ENCODE measurements at places on chromosomes 7 and 10.

DNA sequence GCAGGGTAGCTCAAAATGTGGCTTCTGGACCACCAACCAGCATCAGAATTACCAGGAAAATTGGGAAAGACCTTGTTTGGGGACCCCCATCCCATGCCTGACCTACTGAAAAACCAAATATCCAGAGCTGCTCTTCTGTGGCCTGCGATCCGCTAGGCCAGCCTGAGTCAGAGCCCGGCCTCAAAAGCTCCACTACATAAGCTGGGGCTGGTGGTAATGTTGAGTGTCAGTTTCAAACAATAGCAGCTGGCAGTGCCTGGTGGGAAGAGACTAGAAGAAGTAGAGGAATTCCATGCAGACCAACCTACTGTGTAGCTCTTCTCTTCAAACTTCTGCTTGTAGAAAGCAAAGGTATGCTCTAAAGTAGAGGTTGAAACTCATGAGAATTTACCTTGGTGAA, 52.0 kb downstream of the KLRG2 start:
- DNase-seq = no peak

DNA sequence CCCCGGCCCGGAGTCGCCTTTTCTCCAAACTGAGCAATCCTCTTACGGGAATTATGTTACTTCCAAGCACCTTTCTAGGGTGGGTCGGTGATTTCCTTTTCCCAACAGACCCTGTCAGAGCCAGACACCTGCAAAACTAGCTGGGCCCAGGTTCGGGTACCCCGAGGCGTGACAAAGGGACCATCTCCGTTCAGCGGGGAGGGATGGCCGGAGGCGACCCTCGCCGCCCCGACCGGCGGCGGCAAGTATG, 445 bp downstream of the PPA1 start:
- no peak for DNase-seq

DNA sequence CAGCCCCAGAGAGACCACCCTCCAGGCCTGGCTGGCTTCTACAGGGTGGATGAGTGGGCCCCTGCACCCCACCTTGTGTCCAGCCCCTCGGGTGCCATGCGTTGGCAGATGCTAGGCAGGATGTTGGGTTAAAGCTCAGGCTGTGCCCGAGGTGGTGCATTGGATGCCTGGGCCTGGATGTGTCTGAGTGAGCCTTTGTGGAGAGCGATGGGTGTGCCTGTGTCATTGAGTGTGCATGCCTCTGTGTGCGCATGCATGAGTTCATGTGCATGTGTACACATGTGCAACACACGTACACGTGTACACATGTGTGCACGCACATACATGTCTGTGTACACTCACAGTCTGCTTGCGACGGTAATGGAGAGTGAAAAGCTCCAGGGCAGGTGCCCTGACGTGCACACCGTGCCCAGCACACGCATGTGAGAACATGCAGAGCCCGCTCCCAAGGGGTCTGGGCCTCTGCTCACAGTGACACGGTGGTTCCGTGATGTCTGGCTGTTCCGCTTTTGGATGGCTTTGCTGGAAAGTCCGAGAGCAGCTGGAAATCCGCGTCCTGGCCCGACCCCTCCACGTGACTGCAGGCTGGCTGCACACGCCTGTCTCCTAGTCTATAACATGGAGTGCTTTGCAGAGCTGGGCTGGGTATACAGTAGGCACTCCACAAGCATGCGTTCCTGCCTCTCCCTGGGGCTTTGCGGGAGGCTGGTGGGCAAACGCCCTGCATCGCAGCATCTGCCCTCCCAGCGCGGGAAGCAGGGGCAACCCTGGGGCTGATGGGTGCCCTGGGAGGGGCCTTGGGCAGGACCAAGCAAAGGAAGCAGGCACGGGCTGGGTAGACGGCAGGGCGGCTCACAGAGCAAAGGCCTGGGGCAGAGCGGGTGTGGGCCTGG, 36.9 kb downstream of the ELFN1 start:
- peak; percentile 4 for DNase-seq

- peak; percentile 44 for DNase-seq
Measured at GRCh38 chr10:43249962-43250614, 16.8 kb downstream of the RASGEF1A start.

- no peak for DNase-seq
Measured at GRCh38 chr7:40805361-40805760, 670.6 kb downstream of the SUGCT start.

DNA sequence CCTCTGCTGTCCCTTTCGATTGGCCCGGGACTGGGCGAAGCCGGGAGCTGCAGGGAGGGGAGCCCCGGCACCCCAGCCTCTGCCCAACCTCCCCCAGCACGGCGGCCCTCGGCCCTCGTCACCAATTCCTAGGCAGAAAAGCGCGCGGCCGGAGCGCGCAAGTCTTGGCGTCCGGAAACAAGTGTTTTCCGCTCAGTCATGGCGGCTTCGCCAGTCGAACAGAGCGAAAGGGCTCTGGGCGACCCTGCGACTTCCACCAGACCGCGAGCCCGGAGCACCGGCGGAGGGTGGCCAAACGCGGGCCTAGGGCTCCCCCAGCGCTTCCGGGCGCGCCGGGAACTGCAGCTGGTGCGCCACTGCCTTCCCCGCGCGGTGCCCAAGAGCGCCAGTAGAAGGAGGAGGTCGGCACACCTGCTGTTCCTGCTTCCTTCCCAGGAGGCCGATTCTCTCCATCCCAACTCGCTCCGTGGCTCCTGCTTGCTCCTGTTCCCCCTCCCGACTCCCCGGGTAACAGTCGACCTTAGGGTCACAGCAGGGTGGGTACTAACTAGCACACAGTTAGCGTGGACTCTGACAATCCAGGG, 729.9 kb downstream of the ZWINT start:
- no peak for DNase-seq

GRCh38 chr10:70053218-70053840, 683 bp downstream of the MACROH2A2 start:
- peak; percentile 45 for DNase-seq

DNA sequence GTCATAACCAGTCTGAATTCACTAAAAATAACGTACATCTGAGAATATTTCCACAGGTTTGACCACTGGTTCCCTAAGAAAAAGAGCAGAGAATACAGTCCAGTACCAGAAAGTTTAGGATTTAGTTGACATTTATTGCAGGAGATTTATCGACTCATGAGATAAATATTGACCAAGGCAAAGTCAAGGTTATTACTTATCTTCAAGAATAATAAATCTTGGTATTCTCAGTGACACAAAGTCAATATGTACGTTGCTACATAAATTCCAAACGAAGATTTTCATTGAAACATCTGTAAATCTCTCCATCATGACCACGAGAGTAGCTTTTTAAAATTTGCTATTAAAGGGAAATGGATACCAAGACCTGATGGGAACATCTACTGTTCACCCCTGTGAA, 39.4 kb upstream of the GRB10 start:
- DNase-seq = no peak

- DNase-seq = peak; percentile 73
Measured at GRCh38 chr10:80530251-80530650, 7.5 kb upstream of the SH2D4B start.

- no peak for DNase-seq
Measured at GRCh38 chr10:110562348-110562747, 5.1 kb upstream of the SMC3 start.

DNA sequence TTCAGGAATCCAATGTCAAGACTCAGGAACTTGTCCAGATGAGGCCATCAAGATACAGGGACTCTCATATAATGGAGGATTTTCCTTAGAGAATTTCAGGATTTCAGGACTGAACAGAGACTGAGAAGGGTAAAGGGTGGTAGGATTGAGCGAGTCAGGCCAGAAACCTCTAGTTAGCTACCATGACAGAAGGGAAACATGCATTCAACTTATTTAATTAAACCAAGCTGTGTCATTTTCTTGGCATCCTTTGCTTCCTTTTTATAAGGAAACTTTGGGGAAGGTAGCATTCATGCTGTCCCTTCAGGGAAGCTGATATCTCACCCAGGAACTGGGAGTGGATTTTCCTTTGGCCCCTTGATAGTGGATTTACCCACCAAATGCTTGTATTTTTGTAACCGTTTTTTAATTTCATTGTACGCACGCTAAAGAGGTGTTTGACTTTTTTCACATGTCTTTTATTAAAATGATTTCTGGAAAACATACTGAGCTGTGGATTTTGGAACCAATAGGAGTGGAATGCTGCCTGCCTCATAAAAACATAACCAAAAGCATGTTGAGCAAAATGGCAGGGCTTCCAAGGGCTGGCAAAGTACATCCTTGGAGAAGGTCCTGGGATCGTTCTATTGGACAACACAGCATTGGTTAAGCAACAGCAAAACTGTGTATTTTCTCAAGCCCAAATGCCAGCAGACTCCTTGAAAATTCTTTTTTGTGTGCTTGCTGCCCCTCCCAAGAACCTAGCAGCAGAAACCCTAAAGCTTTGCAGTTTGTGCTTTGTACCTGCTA, 104.5 kb downstream of the CXCL12 start:
- no peak for DNase-seq

DNA sequence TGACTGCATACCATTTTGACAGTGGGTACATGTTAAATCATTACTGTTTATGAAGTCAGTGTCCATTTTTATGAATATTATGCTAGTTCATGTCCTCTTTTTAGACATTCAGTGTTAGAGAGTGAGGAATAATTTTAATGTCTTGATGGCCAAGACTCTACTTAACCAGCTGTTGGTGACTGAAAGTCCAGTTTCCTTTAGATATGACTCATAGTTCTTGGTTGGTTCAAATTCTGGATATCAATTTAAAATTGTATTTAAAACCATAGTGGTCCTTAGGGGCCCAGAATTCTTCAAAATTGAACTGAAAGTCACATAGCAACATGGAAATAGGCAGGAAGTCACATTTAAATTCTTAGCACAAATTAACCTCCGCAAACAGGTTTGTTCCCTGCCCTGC, 196.5 kb upstream of the PRPS1L1 start:
- no peak for DNase-seq

DNA sequence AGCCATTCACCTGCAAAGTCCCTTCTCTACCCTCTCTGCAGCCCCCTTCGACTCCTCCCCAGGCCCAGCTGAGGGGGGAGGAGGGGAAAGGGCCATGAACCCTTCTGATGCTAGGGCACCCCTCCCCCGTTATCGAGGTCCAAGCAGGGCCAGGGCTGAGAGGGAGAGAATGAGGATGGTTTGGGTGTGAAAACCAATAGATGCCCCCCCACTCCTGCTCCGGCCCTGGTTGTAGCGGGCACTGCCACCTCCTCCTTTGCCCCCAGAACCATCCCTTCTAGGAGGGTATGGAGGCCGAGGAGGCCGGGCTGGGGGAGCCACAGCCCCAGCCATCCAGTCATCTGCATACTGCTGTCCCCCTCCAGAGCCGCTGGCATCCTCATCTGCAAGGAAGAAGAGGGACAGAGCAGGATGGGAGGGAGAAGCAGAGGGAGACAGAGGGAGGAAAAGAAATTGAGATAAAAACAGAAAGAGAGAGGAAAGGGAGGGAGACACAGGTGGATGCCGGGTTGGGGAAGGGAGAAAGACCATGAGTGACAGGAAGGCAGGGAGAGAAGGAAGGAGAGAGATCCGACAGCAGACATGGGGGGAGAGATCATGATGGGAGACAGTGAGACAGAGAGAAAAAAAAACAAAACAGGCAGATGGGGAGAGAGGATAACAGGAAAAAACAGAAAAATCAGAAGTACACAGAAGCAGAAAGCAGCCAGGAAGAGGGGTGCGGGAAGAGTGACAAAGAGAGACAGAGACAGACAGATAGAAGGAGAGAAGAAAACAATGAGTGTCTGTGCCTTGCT, 1.9 kb upstream of the GAL3ST4 start:
- no peak for DNase-seq

- no peak for DNase-seq
Measured at GRCh38 chr10:42645516-42645915, 7.1 kb upstream of the ZNF33B start.

- DNase-seq = no peak
Measured at GRCh38 chr7:2551418-2551817, 3.9 kb downstream of the BRAT1 start.

DNA sequence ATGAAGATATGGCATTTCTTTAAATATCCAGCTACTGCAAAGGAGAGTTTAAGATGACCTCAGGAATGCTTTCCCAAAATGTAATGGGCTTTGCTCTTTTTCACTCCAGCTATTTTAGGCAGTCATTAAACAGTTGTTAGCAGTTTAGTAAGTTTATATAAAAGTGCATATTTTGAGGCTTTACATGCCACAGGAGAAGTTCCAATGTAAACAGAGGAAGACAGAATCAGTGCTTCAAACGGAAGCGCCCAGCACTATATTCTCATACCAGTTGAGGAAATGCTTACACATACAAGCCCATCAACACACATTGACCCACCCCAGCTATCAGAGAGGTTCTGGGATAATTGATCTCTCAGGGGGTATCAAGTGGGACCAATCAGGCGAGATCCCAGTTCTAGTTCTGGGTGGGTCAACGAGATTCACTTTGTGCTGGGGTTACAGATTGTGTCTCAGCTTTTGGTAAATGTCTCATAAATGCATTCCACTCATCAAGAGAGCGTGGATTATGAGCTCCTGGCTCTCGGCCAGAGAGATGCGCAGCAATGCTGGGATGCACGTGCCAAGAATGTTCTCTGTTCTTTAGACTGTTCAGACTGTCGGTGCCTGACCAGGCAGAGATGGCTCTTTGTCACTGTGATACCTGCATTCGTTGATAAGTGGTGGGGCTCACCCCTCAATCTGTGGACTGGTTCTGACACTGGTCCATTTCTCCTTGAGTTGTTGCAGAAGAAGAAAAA, 55.0 kb downstream of the CACNB2 start:
- DNase-seq = no peak

GRCh38 chr10:3054851-3055199, 12.5 kb upstream of the PFKP start:
- no peak for DNase-seq

- no peak for DNase-seq
Measured at GRCh38 chr7:94008537-94008936, 4.4 kb upstream of the BET1 start.

DNA sequence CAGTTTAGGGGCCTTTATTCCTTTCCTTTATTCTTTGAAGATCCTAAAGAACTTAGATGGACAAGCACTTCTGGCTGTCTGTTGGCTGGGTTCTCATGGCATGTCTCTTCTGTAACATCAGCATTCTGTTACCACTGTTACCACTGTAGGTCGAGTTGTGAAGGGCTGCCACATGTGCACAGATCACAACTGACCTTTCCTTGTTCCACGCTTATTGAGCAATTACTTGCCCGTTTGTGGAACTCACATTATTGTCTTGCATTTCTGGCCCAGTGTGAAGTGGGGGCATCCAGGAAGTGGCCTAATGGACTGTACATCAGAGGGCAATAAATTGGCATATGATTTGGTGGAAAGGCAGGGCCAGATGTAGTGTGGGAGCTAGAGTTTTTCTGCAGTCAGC, 23.7 kb downstream of the GBF1 start:
- no peak for DNase-seq

DNA sequence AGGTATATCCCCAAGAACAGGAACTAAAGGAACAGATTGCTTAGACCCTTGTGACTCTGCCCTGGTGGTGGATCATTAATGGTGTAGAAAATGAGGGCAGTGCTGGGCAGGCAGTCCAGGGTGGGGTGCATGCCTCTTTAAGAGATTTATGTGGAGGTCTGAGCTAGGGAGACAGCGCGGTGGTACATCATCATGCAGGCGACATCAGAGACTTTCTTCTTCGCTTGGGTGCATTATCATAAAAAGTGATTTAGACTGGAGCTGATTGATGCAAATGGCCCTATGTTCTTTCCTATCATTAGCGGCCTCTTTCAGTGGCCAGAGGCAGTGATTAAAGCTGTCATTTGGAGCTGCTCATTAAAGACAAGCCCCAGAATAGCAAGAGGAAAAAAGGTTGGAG, 519.1 kb upstream of the GALNT17 start:
- no peak for DNase-seq

- no peak for DNase-seq
Measured at GRCh38 chr10:86413046-86413728, 46.6 kb upstream of the GRID1 start.
